Urinary bladder (tissue), 4 donors: ENCODE measurements at places on chromosomes 1 and 21. TPM values are rescaled to one million over a fixed set of nuclear protein-coding genes. Genes with fewer than 3 reads are reported as not detected.

Gene CR1
- total RNA-seq: 6.7 TPM

Gene NCF2
- total RNA-seq: 8.6 TPM

Gene ATP1A2
- total RNA-seq: 13.2 TPM

Gene ZNF683
- total RNA-seq: not detected

- DNase-seq: no peak
These were observed 5.0 kb upstream of the RWDD3 start for GRCh38 chr1:95229037-95229436.

- DNase-seq: no peak
These were observed 34.6 kb upstream of the NID1 start for GRCh38 chr1:236099355-236099974.

GRCh38 chr1:162236201-162236600 lies 140.5 kb downstream of the SPATA46 start:
- DNase-seq: no peak

- DNase-seq: no peak
These were observed 49.7 kb upstream of the MACF1 start for GRCh38 chr1:39154553-39155421.

DNA sequence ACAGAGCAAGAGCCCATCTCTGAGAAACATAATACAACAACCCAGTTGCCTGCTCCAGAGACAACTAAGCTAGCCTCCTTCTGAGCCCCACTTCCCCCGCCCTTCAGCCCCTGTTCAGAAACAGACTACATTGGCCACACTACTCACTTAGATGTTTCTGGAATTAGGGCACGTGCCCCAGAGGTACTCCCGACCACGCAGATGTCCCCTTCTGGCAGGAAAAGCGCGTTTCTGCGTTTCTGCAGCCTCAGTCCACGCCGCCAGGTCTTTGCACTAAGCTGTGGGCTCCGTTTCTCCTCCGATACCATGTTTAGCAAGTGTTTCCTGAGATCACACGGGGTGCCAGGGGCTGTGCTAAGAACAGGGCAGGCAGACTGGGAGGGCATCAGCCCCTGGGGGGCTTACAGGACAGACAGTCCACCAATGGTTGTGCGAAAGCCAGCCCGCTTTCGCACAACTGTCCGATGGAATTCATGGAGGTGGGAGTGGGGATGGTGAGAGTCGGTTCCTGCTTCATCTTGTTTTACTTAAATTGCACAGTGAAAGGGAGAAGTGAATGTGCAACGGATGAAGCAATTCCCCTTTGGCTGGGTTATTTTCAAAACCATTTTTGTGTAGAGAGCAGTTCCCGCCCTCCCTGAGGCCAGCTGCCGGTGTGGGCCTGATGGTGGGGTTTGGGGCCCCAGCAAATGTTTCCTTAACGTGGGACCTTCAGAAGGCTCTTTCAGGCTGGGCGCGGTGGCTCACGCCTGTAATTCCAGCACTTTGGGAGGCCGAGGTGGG lies 2.7 kb downstream of the PIK3CD start:
- DNase-seq: no peak

GRCh38 chr21:42652527-42653230 lies 742 bp upstream of the PDE9A start:
- DNase-seq: no peak

GRCh38 chr1:118100686-118101514 lies 84.1 kb downstream of the SPAG17 start:
- DNase-seq: no peak

DNA sequence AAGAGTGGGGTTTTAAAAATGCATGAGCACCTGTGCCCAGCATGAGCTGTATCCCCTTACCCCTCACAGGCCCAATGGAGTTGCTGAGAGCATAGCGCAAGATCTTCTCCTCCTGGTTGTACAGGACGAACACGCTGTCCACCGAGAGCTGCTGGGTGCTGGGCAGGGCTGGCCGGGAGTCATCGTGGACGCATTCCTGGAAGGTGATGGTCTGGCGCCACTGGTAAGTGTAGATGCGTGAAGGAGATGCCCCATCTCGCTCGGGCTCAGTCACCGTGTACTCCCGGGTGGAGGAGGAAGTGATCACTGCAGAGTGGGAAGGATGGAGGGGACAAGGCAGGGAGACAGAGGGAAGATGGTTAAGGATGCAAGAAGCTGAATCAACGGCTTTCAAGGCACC lies 39.1 kb downstream of the NID1 start:
- no peak for DNase-seq

- DNase-seq: no peak
These were observed 6.6 kb upstream of the GNG12 start for GRCh38 chr1:67839826-67840225.

DNA sequence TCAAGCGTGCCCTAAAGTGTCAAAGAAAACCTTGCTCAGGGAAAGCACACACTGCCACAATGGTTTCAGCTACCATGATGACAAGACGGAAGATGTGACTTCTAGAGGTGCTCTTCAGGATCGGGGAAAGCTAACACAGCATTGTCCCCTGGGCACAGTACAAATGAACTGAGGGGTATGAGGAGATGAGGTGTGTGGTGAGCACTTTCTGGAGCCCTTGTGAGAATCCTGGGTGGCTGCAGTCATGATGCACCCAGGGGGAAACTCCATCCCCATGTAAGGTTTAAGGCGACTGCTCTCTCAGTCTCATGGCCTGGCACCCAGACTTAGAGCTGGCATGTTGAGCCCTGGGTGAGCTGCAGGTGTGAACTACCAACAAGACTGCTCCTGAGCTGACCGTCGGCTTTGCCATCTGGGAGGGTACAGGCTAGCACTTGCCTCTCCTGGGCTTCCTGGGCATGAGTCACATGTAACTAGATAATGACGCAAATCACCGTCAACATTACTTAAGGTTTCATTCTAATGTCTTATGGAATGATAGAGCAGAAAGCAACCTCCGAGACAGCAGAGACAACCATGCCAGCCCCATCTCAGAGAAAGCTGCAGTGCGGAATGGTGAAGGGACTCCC lies 144.6 kb downstream of the CLIC6 start:
- no peak for DNase-seq

GRCh38 chr21:37531431-37531932 lies 164.9 kb downstream of the DYRK1A start:
- DNase-seq: no peak

DNA sequence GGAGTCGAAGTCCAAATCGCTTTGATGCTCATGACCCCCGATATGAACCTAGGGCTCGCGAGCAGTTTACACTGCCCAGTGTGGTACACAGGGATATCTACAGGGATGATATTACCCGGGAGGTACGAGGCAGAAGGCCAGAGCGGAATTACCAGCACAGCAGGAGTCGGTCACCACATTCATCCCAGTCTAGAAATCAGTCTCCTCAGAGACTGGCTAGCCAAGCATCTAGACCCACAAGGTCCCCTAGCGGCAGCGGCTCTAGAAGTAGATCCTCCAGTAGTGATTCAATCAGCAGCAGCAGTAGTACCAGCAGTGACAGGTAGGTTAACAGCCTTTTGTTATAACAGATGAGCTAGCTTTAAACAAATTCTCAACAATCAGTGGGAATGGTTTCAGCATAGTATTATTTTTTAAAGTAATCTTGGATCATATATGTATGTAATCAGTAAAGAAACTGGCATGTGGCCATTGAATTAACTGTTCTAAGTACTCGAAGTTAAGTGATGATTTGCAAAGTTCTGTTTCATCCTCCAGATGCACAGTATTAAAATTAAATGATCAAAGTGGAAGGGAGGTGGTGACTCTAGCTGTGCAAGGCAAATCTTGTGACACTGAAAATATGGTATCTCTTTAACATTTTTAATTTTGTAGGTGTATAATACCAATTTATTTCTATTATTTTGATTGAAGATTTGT lies 29.0 kb downstream of the SPEN start:
- DNase-seq: no peak
